Stimulated activated CD8-positive, alpha-beta memory T cell treated with anti-CD3 and anti-CD28 coated beads, Interleukin-15, amount 100 ng/mL, for 48 hours (primary cell): ENCODE measurements at places on chromosomes 4 and X.

DNA sequence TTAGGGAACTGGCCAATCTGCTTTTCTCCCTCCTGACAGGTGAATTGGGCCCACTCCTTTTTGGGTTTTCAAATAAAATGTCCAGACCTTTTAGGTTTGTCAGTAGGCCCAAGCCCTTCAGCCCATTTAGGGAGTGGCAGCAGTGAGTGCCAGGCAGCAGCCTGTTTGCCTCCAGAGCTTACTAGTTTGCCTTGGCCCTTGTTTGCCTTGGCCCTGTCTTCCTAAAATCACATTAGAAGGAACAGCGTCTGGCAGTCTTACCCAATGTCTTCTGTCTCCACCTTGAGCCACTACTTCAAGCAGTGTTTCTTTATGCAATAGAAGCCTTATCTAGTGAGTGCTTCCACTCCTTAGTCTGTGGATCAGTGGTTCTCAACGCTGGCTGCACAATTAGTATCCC lies 117.1 kb downstream of the TMEM164 start:
- DNase-seq = no peak

DNA sequence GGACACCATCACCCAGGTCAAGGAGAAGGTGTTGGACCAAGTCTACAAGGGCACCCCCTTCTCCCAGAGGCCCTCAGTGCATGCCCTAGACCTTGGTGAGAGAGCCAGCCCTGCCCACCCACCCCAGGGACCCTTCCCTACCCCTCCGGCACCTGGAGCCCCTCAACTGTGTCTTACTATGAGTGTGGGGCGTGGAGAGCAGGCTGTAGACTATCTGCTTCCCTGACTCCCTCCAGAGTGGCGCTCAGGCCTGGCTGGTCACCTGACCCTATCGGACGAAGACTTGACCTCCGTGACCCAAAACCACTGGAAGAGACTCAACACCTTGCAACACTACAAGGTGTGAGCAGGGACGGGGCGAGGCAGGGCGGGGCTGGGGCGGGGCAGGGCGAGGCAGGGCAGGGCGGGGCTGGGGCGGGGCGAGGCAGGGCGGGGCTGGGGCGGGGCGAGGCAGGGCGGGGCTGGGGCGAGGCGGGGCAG lies 4.7 kb upstream of the SRPK3 start:
- no peak for DNase-seq

GRCh38 chrX:37912304-37912703 lies 64.9 kb upstream of the DYNLT3 start:
- no peak for DNase-seq

DNA sequence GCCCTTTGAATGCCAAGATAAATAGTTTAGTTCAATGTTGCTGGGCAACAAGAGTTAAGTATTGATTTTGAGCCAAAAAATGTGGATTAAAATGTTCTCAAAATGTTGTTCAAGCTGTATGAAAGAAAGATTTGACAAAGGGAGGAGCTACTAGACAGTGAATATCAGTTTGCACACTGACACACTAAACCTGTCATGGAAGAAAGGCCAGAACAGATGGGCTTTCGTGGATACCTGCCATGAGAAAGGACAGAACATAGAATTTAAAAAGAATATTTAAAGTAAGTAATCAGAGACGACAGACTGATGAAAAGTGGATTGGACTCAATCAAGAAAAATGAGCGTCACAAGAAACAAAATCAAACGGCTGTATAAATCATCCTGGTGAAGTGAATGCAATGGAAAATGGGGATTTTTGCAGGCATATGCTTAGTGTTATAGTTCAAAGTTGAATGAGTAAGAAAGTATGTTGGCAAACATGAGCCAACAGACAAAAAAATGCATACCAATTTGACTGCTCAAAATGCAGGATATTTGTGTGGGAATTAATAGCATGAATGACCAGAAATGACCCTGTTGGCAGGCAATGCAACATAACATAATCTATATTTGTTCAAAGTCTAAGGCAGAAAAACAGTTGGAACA lies 7.4 kb downstream of the PCDH18 start:
- no peak for DNase-seq

DNA sequence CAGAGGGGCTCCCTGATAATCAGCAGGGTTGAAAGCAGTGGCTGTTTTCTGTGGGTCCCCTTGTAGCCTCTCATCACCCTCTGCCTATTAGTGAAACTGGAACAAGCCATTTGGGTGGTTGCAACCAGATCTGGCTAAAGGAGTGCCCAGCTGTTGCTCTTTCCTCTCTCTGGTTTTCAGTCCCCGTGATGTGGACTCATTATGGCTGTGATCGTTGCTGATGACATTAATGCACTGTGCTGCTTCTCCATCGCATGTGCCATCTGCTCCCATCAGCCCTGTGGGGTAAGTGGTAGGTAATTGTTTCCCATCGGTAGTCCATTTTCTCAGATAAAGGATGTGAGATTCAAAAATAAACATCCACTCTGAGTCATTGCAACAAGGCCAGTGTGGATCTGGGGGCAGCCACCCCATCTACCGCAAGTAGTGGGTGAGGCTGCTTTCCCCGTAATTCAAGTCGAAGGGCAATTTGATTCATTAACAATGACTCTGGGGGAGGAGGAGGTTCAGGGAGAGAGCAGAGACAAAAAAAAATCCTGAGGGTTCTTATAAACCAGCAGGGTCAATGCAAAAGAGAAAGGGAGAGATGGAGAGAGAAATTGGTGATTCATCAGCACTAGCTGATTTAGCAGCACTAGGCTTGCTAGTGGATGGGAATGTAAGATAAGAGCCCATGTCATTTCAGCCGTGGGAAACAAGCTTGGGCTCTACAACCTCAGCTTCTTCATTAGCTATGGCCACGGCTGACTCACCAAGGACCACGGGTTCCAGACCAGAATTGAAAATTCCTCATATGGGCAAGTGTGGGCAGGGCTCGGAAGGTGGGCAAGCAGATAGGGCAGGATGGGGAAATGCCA lies 357.8 kb downstream of the MID1IP1 start:
- no peak for DNase-seq

GRCh38 chrX:68978255-68978654 lies 149.4 kb downstream of the EFNB1 start:
- no peak for DNase-seq

DNA sequence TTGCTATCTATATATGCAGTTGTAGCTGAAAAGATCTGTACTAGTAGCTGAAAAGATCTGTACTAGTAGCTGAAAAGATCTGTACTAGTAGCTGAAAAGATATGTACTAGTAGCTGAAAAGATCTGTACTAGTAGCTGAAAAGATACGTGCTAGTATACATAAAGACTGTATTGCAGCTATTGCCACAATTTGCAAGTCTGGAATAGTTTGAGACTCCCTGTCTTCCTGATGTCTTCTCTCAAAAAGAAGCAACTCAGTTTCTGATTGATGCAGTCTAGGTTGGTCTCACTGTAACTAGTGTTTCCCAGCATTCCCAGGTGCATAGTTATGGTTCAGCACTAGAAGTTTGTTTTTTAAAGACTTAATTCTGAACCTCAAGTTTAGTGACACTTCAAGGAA lies 15.0 kb downstream of the SLAIN2 start:
- DNase-seq = no peak

DNA sequence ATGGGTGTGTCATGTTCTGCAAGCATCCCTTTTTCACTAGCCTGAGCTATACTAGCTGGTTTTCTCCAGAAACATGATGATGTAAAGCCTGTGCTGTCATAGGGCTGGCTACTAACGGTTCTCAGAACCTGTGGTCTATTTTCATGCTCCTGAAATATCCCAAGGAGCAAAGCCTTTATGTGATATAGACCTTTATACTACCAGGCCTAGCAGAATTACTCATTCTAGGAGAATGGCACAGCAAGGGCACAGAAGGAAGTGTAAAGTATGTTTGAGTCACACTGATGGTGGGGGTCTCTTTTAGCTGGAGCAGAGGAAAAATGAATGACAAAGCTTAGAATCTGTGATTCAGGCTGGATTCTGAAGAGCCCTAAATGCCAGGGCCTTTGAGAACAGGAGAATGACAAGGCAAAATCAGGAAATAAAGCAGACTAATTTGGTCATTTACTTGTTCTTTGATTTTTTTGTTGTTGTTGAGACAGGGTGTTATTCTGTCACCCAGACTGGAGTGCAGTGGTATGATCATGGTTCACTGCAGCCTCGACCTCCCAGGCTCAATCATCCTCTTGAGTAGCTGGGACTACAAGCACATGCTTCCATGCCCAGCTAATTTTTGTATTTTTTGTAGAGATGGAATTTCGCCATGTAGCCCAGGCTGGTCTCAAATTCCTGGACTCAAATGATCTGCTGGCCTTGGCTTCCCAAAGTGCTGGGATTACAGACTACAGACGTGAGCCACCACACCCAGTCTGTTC lies 11.8 kb downstream of the TCEAL1 start:
- no peak for DNase-seq

DNA sequence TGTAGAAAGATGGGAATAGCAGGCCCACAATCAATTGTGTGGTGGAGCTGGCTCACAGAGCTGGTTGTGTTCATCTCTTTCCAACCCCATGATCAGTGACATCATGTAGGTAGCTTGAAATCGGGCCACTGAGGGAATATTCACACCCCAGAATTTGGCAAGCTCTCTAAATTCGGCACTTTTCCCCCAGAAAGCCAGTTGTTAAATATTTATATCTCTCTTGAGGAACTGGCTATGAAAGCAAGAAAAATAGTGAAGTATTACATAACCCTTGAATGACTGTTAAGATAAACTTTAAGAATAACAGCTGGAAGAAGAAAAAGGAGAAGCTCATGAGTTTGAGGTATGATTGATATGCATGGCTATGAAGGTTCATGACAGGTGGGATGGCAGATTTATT lies 38.9 kb downstream of the GPRIN3 start:
- DNase-seq = no peak

- DNase-seq = no peak
Measured at GRCh38 chr4:173680278-173680677, 150.2 kb upstream of the HAND2 start.

DNA sequence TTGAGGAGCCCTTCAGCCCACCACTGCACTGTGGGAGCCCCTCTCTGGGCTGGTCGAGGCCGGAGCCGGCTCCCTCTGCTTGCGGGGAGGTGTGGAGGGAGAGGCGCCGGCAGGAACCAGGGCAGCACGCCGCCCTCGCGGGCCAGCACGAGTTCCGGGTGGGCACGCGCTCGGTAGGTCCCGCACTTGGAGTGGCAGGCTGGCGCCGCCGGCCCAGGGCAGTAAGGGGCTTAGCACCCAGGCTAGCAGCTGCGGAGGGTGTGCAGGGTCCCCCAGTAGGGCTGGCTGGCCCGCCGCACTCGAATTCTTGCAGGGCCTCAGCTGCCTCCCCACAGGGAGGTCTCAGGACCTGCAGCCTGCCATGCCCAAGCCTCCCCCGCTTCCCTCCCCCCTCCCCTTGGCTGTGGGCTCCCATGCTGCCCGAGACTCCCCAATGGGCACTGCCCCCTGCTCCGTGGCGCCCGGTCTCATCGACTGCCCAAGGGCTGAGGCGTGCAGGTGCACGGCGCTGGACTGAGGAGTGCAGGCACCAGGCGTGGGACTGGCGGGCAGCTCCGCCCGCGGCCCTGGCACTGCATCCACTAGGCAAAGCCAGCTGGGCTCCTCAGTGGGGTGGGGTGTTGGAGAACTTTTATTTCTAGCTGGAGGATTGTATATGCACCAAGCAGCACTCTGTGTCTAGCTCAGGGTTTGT lies 127.5 kb downstream of the DCK start:
- no peak for DNase-seq

DNA sequence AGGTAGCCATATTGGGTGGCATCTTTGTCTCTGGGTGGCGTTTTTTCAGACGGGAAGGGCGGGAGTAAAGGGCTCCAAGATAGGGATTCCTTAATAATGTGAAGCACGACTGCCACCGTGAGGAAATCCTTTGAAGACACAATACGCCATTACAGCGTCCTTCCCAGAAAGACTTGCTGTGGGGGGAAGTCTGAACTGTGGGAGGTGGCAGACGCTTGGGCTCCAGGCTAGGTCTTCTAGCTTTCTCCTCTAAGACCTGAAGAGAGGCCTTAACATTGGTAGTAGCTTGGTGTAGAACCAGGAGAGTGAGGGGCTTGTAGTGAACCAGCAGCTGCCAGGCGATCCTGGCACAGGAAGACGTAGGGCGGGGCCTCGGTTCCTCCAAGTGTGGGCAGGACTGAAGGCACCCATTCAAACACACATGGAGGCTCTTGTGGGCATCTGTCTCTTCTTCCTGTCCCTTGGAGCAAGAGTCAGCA lies 197.3 kb downstream of the OR13H1 start:
- peak; percentile 38 for DNase-seq

DNA sequence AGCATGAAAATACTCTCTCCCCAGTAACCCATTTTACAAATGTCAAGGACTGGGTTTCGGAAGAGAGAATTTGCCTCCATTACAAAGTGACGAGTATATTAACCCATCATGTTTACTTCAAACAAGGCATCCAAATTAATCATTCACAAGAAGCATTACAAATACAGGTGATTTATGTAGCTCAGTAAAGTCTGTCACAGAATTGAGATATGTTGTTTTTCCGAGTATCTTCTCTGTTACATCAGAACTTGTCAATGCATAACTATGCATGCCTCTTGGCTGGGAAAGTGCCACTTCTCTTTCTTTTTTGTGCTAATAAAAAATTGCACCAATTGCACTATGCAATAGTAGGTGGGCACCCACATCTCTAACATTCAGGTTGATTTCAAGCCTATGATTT lies 158.2 kb downstream of the AREG start:
- no peak for DNase-seq

GRCh38 chr4:8112672-8113071 lies 45.9 kb downstream of the ABLIM2 start:
- no peak for DNase-seq

DNA sequence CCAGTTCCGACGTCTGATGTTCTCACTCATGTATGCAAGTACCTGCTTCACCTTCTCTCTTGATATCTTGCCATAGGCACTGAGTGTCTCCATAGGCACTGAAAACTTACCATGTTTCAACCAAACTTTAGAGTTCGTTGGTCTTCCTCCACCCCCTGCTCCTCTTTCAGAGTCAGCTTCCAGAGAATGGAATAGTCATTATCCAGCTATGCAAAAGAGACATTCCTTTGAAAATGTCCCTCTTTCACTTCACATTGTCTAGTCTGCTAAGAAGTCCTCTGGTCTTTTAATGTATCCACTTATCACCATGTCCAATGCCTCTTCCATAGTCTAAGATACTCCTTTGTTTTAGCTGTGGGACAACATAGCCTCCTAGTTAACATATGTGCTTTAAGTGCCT lies 566.0 kb upstream of the TENM3 start:
- DNase-seq = no peak

- DNase-seq = no peak
Measured at GRCh38 chr4:665381-665750, 8.7 kb downstream of the ATP5ME start.

DNA sequence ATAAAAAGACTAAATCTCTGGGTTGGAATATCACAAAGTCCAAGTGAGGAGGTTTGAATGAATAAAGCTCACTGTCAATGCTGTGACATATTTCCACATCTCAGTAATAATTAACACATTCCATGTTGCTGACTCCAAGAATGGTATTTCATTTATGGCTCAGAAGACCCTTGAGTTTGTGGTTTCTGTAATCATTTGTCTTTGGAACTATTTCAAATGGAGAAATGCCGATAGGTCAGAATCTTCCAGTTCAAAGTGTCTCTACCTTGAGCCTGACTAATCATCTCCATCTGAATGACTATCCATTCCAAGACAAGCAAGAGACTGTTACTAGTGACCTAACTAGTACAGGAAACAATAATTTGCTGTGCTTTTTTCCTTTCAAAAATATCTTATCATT lies 24.2 kb upstream of the SLC2A9 start:
- no peak for DNase-seq

- no peak for DNase-seq
Measured at GRCh38 chr4:186805020-186805820, 81.6 kb upstream of the FAT1 start.
